ENCODE measurements at places on chromosomes 7 and 10.

DNA sequence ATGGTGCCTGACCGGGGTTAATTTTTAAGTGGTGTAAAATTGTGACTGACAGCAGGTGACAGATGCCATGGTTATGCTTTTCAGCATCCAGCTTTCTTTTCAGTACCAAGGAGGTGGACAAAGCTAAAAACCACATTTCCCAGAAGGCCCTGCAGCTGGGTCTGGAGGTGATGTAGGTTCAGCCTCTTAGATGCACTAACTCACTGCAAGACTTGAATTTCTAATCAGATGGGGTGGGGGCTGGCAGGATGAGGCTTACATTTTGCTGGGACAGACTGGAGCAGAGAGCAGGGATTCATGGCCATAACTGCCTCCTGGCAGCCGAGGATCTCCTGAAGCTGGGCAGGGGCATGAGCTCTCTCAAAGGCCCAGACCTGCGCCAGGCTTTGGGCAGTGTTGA lies 52.4 kb downstream of the PDIA4 start:
- no peak for DNase-seq

DNA sequence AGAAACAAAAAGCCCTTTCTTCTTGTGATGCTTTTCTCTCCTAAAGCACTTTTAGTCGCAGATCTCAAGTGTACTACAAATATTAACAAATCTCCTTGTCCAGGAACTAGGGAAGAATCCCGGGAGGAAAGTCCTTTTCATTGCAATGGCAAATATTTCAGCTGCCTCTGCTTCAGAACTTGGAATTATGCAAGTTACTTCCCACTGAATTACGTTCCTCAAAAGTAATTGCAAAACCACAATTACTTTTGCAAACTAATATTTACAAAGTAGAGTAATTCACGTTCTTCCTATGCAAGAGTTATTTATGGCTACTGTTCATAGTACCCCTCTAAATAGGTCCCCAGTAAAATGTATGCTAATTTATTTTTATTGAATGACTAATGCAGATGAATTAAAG lies 14.5 kb downstream of the PRKCQ start:
- no peak for DNase-seq

DNA sequence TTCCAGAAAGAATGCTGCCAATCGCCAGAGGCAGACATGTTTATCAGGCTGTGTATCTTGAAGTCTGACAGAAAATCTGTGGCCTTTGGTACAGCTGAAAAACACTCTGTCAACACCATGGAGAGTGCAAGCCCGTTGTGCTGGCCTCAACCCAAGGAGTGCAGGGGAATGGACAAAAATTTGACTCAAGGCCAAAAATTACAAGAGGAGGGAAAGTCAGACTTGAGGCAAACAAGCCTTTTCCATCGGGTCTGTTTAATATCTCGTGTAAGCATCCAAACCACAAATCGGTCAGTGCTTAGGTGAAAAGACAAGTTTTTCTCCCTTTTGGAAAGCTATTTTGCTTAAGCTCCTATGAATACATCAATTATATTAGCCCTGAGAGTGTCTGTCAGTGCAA lies 305.3 kb upstream of the NFE2L3 start:
- peak; percentile 87 for DNase-seq

GRCh38 chr7:75938921-75939320 lies 24.0 kb downstream of the POR start:
- DNase-seq = no peak

- DNase-seq = peak; percentile 64
Measured at GRCh38 chr10:73095481-73096021, 1.1 kb downstream of the P4HA1 start.

DNA sequence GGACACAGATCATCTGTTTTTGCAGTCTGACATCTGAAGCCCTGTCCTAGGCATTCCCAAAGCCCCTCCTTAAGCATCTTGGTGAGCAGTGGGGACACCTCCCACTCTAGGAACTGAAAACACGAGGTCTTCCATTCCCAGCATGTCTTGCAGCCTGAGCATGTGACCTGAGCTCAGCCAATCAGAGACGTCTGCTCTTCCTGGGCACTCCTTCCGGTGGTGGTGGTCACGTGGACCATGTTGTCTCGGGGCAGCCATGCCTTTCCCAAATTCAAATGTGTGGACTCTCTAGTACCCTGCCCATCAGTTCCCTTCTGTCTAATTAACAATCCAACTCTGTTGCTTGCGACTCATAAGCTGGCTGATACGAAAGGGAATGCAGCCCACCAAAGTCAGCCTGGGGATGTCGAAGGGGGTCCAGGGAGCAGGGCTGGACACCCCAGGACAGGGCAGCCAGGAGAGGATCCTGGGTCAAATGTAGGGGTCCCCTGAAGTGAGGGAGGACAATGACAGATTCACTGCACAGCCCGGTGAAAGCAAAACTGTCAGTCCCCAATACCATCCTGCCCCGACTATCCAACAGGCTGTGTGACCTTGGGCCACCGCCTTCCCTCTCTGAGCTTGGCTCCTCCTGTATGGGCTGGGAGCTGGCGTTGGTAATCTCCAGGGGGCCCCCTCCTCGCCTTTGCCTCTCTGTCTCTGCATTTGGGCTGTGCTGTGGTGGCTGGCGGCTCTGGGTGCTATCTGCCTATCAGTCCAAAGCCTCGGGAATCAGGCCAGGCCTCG lies 57.4 kb upstream of the BAIAP2L1 start:
- no peak for DNase-seq

GRCh38 chr10:123270221-123270620 lies 116.0 kb downstream of the BUB3 start:
- DNase-seq = peak; percentile 93

GRCh38 chr7:50463035-50463434 lies 12.9 kb upstream of the FIGNL1 start:
- DNase-seq = no peak

DNA sequence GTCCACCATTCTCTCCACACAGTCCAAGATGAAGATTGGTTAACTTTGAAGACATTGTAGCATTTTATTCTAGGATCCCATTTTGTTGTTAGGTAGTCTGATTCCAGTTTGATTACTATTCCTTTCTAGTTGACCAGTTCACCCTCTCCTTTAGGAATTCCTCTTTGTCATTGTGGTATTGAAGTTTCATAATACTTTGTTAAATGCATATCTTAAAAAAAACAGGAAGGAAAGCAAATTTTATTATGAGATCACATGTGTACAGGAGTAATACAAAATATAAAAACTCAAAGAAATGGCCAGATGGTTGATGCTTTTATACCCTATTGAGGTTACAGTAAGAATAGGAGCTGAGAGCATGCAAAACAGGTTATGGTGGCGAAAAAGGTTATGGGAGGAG lies 15.5 kb upstream of the SEMA3C start:
- DNase-seq = no peak

- no peak for DNase-seq
Measured at GRCh38 chr10:125627646-125628045, 55.3 kb downstream of the TEX36 start.

DNA sequence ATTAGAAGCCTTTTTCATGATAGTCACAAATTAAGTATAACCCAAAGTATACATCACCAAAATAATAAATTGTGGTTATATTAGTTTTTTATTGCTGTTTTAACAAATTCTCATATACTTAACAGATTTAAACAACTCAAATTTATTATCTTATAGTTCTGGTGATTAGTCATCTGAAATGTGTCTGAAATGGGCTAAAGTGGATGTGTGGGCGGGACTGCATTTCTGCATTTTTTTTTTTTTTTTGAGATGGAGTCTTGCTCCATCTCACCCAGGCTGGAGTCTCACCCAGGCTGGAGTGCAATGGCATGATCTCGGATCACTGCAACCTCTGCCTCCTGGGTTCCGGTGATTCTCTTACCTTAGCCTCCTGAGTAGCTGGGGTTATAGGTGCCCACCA lies 891.5 kb upstream of the CELF2 start:
- no peak for DNase-seq

DNA sequence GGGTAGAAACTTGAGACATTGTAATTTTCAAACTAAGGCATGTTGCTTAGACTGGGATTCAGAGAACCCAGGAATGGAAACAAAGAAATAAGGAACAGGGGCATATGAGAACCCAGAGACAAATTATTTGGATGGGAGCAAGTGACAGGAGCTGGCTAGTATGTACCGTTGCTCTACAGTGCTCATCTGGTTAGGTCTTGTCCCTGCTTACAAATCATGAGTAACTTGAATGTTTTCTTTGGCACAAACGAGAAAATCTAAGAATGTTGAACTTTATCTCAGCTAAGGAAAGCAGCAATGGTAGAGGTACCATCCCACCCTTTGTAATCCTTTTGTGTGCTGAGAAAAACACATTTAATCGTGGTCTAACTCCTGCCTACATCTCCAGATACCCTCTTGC lies 116.0 kb upstream of the IMMP2L start:
- no peak for DNase-seq

DNA sequence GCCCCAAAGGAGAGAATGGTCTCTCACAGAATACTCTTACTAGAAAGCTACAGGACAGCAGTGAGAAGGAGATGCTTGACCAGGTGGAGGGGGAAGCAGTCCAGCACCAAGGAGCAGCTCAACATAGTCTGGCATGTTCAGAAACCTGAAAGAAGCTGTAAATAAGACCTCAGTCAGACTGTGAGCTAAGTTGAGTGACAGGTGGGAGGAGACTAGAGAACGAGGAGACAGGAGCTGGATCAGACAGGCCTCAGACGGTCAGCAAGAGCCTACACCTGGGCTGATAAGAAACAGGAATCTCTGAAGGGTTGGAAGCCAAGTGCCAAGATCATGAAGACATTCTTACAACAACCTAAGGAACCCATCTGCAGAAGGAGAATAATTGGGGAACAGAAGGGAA lies 54.5 kb downstream of the ELMO1 start:
- DNase-seq = no peak

DNA sequence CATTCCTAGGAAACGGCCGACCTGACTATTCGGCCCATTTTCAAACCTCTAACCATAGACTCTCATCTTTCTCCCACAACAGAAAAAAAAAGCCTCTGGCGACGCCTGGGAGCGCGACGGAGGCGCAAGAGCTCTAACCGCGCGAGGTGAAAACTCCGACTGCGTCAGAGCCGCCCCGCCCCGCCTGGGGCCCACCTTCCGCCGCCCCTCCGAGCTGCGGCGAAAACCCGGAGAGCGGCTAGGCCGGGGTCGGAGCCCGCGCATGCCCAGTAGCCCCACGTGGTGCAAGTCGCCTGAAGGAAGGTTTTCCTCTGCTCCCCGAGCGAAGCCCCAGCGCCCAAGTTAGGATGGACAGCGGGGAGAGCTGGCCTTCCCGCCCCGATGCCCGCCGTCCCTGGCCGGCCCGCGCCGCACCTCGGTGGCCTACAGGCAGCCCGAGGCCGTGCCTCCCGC lies 683 bp upstream of the SGMS1 start:
- peak; percentile 86 for DNase-seq

DNA sequence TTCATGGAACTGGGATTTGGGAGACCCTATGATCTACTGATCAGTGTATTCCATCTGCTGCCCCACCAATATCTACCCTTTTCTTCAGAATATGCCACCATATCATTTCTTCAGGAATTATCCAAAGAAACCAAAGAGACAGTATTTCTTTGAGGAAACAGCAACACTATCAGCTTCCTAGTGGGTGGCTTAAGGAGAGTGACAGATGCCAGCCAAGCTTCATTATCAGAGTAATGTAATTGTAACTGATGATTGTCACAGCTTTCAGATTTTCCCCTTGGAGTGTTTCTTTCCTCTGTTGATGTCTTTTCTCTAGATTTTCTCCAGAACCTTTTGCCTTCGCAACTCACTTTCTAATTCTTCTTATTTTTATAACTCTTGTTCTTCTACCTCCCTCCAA lies 934.4 kb upstream of the LRRN3 start:
- no peak for DNase-seq

DNA sequence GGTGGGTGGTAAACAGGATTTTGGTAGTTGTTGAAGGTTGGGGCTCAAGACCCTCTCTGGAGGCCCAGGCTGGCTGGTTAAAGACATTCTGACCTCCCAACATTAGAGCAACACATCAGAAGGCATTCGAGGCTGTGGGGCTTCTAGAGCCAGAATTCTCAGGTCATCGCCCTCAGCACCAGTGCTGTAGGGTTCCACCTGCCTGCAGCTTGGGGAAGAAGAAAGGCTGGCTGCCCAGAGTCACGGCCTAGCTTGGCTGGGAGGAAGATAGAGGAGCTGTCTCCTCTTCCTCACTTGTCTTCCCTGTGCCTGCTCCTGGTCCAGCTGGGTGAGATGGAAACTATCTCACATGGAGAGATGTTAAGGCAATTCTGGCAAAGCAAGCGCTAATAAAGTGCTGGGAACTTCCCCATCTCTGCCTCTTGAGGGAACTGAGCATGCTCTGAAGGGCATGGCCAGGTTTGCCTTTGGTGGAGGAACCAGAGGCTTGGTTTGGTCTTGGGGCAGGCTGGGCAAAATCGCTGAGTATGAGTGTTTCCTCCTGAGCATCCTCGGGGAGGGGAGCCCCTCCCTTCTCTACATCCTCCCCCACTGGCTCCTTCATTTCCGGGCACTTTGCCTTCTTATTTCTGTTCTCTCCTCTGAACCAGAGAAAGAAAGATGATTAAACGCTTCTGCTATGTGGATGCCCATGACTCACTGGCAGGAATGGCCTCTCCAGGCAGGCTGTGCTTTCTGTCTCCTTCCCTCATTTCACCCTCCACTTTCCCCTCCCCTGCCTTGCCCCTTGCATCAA lies 509.0 kb upstream of the PODXL start:
- DNase-seq = peak; percentile 89

DNA sequence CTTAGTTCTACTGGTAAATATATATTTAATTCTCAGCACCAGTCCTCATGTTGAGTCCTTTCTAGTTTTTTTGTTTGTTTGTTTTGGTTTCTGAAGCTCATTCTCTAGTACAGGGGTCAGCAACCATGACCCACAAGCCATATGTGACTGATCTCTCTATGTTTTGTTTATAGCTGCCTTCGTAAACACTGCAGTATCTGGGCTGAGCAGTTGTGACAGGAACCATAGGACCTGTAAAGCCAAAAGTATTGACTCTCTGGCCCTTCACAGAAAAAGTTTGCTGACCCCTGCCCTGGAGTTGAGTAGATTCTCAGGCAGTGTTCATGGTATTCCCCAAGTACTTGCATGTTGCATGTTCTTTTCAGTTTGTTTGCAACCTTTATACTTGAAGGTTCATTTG lies 20.8 kb downstream of the NET1 start:
- no peak for DNase-seq

DNA sequence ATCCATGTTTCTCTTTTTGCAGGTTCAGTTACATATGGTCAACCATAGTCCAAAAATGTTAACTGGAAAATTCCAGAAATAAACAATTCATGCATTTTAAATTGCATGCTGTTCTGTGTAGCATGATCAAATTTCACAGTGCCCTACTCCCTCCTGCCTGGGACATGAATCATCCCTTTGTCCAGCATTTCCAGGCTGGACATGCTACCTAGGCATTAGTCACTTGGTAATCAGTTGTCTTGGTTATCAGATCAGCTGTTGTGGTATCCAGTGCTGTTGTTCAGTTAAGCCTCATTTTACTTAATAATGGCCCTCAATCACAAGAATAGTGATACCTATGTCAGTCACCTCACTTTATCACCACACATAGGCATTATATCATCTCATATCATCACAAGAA lies 7.3 kb upstream of the PNLIP start:
- peak; percentile 19 for DNase-seq

Measured in astrocyte of the cerebellum (primary cell).